IMR-90 (cell line): ENCODE measurements at places on chromosomes 2 and 18. TPM values are rescaled to one million over a fixed set of nuclear protein-coding genes. Genes with fewer than 3 reads are reported as not detected.

- DNase-seq = no peak
Observed at GRCh38 chr18:71324356-71324755, 1035.5 kb downstream of the SOCS6 start.

- peak; percentile 73 for DNase-seq
Observed at GRCh38 chr2:98013407-98014042, 17.8 kb upstream of the TMEM131 start.

DNA sequence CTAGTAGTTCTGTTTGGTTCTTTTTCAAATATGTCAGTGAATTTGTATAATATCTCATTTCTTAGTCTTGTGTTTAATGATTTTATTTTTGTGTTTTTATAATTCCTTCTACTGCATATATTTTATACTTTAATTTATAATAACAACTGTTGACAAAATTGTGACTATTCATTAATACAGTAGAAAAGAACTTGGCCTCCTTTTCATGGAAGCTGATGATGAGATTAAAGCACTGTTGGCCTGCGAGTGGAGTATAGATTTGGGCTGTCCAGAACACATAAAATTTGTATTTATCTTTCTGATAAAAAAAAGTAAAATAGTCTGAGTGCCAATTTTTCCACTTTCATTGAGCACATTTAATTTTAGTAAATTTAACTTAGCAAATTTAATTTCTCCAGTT is 12.1 kb downstream of the CFLAR start:
- no peak for DNase-seq

DNA sequence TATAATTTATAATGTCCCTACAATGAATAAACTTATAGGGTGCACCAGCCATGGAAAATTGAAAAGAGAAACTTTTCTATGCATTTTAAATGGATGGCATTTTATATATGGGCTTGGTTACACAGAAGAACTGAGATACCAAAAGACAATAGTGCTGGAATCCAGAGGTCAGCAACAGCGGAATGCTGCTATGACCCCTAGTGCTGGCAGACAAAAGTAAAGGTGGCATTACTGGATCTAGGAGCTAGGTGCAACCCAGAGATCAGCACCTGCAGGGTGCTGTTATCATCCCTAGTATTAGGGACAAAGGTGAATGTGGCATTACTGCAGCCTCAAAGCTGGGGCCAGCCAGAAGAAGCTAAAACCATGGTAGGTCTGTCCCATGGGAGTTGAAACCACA is 392.7 kb upstream of the ST6GAL2 start:
- DNase-seq = no peak

GRCh38 chr2:20447437-20448245 is 767 bp downstream of the RHOB start:
- DNase-seq = peak; percentile 41

GRCh38 chr2:101675512-101675911 is 22.0 kb upstream of the MAP4K4 start:
- DNase-seq = no peak

GRCh38 chr2:64937687-64938491 is 51.3 kb upstream of the SLC1A4 start:
- no peak for DNase-seq

DNA sequence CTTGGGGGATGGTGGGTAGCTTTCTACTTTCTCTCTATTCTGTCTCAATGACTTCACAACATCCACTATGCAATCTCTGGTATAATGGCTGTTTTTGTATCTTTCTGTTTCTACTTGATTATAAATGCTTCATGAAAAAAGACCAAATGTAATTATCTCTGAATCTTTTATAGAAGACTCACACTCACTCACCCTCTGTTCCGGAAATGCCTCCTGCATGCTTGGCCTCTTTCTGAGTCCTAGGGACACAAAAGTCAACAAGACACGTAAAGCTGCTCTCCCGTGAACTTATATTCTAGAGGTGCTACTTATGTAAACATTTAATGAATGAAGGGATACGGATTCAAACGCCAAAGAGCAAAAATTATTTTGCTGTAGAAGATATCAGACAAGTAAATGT is 502.2 kb upstream of the SOX11 start:
- DNase-seq = no peak

DNA sequence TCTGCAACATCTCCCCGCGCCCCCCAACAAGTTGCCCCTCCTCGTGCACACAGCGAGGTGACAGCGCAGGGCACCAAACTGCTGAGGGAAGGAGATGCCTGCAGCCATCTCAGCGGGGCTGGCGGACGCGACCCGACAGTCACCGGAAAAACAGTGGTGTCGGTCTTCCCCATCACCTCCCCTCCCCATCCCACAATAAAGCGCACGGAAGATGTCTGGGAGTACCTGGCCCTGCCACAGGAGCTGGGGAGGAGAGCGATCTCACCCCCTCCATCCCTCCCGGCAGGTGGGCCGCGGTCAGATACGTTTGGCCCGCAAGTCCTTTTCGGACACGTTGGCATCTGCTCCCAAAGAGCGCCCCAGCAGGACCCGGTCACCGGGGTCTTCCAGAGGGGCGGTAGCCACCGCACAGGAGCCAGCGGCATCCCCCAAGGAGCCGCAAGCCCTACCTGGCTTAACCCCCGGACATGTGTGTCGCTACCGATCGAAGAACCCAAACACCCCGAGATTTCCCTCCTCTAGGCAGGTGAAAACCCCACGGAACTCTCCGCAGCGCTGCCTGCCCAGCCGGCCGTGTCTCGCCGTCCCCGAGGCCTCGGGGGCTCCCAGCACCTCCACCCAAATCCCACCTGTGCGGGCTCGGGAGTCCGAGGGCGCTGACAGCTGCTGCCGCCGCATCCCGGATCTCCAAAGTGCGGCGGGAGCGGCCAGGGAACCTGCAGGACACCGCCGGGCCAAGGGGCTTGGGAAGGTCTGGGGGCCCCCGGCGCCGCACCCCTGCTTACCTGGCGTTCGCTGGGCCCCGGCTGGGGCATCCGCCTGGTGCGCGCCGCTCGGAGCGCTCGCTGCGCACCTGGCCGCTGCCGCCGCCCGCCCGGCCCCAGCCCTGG is 657 bp downstream of the ATP8B1 start:
- no peak for DNase-seq

The RIT2 gene
- not detected in 2 replicates for total RNA-seq

The PCGF1 gene
- 29.2 and 31.4 TPM in 2 replicates for total RNA-seq
